CD4-positive, alpha-beta T cell treated with Interleukin-4 for 4 hours (primary cell): ENCODE measurements at places on chromosomes 3 and 15.

- no peak for DNase-seq
Observed at GRCh38 chr3:118808723-118809122, 225.9 kb downstream of the IGSF11 start.

GRCh38 chr15:33716025-33716424, 252.3 kb upstream of the CHRM5 start:
- no peak for DNase-seq

- DNase-seq, result no peak
Observed at GRCh38 chr3:7779331-7779730, 722.3 kb upstream of the LMCD1 start.

DNA sequence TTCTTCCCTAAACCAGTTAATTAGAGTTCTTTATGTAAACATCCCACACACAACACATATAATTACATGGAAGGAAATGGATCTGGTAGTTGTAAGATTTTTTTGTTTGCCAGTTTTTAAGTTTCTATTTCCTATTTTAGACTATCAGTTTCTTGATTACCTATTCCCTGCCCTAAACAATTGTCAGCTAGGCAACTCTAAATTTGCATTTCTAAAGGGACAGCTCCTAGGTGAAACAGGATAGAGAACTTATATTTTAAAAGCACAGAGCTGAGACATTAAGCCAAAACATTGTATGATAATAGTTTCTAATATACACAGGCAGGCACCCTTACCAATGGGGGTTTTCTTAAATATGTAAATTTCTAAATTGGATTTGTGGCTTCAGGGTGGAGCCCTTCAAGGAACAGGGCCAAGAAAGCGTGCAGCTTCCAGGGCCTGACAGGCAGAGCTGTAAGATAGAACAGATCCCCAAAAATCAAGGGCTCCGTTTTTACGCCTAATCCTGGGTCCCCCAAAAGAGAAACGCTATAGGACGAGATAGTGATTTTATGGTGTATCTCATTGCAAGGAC, 8.9 kb downstream of the LEKR1 start:
- DNase-seq, result no peak

GRCh38 chr3:120841264-120841663, 66.7 kb upstream of the STXBP5L start:
- no peak for DNase-seq

DNA sequence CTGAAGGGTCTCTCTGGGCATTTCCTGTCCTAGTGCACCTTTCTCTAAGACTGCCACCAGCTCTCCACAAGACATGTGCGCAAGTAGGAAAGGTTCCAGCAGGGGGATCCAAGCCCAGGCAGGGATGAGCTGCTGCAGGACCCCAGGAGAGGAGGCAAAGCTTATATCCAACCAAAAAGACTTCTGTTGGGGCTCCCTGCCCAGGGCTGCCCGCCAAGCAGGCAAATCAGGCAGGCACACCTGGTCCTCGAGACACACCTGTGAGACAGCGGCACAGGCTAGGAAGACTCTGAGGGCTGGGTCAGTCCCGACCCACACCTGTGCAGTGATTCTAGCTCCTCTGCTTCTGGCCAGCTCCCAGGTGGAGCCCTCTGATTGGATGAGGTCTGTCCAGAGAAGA, 80.6 kb downstream of the MYLK start:
- no peak for DNase-seq

- no peak for DNase-seq
Observed at GRCh38 chr15:48875241-48875960, 2.5 kb upstream of the EID1 start.

- DNase-seq, result no peak
Observed at GRCh38 chr15:76839173-76839572, 66.0 kb downstream of the SCAPER start.
